ENCODE measurements at places on chromosomes 6 and 20.

GRCh38 chr20:49697071-49697470 lies 16.6 kb downstream of the B4GALT5 start:
- no peak for DNase-seq

DNA sequence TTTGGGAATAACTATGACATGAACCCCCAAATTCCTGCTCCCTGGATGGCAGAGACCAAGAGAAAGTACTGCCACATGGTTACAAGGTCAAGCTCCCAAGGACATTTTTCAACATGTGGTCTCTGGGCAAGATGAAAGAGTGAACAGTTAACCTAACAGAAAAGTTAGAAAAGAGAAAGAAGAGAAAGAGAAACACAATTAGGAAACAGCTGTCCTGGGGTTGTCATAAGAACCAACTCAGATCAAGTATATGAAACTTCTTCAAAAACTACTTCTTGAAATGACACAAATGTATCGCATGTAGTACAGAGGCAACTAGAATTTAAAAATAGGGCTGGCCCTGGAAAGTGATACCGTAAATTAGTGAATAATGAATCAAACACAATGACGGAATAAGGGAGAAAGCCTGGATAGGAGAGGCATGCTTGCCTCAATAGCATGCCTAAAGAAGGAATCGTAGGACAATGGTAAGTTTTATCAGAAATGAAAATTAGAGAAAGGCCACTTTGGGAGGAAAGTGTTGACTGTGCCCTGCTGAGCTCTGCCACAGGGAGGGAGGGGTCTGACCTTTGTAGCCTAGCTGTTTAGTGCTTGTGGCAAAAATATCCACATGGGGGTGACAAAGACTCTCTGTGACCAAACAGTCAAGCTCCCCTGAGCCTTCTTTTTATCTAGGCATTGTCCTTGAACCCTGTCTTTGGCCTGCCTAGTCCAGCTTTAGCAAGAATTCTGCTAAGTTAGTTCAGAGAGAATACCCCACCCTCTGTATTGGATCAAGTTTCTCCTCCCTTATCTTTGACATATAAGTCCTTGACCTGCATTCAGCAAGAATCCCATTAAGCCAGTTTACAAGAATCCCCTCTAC lies 4.3 kb upstream of the DCBLD1 start:
- DNase-seq, result peak; percentile 69

DNA sequence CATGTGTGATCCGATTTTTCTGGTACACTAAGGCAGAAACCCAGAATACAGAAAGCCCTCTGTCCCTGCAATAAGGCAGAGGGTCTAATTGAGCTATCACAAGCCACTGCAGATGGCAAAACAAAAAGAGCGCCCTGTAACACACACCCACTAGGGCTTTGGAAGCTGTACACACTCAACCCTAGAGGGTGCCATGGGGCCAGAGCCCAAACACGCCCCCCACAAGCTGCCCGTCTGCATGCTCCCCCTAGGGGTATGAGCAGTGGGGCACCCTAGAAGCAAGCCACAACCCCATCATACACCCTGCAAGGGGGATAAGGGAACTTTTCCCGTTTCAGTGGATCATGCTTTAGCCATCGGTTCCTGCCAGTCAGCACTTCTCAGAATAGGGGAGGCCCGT lies 62.2 kb upstream of the PDE10A start:
- DNase-seq, result peak; percentile 5

DNA sequence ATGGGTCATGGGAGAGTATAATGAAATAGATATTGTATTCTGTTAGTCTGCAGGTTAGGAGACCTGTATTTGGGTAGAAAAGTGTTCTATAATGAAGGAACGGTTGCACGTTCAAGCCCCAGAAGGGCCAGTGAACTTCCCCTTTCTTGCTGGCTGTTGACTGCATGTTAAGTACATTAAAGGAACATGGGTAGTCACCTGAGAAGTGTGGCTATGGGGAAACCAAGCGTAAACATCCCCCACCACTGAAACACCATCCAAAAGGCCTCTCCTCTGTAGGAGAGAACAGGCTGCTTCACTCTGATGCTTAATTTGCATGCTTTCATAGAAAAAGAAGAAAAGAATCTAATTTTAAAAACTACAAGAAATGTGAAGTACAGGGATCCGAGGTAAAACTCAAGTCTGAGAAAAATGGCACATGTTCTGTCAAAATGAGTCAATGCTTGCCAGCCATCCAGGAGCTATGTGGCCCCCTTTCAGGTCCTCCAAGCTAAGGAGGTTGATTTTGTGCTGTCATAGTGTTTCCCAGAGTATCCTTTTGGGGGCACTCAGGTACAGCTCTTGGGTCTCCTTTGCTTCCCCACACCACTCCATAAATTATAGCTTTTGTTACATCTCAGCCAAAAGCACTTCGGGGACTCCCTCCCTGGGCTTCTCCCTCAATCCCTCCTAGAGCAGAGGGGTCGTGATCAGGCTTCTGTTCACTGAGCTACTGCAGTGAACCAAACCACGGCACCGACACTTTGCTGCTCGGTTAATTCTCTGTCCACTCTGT lies 283.7 kb upstream of the AGPAT4 start:
- no peak for DNase-seq

- no peak for DNase-seq
These were observed 397.8 kb downstream of the LAMA2 start for GRCh38 chr6:129280749-129281148.

- no peak for DNase-seq
These were observed 24.7 kb upstream of the DDO start for GRCh38 chr6:110440026-110440425.

DNA sequence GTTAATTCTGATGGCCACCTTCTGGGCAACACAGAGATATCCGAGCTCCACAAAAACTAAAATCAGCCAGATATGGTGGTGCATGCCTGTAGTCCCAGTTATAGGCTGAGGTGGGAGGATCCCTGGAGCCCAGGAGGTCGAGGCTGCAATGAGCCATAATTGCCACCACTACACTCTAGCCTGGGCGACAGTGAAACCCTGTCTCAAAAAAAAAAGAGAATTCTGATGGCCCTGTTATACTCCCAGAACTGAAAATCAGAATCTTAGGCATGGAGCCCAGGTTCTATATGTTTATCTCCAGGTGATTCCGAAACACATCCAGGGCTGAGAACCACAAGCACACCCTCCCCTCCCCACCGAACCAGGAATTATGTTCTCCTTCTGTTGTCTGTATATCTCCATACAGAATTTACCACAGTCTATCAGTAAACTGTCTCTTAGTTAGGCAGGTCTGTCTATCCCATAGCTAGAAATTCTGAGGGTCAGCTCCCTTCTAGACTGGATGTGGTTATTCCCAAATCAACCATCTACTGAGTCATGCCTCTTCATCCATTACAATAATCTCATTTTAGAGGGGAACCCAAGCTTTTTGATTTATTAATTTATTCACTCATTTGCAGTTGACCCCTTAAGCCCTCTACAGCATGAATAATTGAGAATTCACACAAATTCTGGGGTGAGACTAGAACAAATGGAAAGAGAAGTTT lies 24.8 kb upstream of the CCND3 start:
- DNase-seq, result no peak

GRCh38 chr6:26194816-26195375 lies 107.7 kb downstream of the HFE start:
- DNase-seq, result peak; percentile 43

DNA sequence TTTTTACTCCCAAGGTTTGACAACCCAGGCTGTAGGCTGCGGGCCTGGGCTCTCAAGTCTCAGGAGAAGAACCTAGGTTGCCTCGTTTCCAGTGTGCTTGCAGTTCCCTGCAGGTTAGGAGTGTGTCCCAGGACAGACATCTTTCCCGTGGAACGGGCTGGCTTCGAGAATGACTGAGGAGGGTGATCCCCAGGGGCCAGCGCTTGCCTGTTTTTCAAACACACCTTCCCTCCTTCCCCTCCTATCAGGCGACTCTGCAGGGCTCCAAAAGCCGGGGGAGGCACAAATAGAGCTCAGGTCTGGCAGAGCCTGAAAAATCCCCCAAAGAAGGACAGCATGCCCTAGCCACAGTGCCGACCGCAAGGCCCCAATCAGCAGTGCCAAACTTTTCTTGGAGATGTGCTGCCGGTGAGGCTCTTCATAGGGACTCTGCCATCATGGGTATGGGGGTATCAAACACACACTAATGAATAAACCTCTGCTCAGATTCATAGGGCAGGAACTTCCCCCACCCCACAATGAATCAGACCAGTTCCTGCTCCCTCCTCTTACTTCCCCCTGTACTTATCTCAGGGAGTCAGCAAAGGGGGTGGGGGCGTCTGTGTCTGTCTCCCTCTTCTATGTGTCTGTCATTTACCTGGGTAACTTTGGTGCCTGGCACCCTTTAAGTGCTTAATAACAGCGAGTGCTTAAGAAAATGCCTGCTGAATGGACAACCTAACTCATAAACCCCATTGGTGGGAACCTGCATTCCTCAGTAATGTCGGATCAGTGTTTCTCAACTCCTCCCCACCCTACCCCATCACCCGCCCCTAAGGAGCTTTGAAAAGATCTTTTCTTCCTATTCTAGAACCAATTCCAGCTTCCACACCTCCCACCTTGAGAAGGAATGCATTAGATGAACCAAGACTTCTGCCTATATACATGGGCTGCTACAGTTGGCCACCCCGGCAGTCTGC lies 1.6 kb downstream of the KCNG1 start:
- DNase-seq, result no peak

- DNase-seq, result peak; percentile 47
These were observed 15.9 kb upstream of the KCNK16 start for GRCh38 chr6:39338397-39338796.

- no peak for DNase-seq
These were observed 271.1 kb downstream of the SAMD5 start for GRCh38 chr6:147779624-147780023.

GRCh38 chr6:63487103-63487813 lies 85.0 kb upstream of the LOC128125822 start:
- no peak for DNase-seq

GRCh38 chr6:141110481-141110880 lies 1022.2 kb upstream of the GJE1 start:
- DNase-seq, result no peak

- no peak for DNase-seq
These were observed 16.1 kb upstream of the CDKN1A start for GRCh38 chr6:36662380-36662779.

- no peak for DNase-seq
These were observed 11.2 kb downstream of the SDCBP2 start for GRCh38 chr20:1317545-1318255.

DNA sequence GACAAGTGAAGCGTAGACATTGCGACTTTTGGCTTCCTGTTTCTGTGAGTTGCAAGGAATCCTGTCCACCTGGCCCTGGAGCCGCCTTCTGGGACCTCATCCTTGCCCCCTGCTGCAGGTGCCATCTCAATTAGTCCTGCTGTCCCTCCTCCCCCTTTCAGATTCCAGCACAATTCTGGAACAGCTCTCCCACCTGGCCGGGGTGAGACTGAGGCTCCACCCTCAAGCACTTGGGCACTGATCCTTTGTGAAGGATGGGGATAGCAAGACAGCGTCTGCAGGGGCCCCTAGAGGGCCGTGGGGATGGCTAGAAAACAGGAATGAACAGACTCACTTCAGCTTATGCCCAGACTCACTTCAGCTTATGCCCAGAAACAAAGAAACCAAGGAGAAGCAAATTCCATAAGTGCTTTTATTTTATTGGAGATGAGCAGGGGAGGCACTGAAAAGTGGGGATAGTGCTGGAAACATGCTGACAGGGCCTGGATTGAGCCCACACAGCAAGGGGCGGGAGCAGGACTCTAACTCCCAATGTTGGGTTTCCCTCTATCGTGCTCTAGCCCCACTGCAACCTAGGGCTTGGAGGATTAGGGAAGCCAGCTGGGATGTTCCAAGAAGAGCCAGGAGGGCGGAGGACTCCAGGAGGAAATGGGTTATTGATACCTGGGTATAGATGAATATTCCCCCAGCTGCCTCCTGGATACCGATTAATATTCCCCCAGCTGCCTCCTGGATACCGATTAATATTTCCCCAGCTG lies 1.4 kb downstream of the C6orf15 start:
- DNase-seq, result no peak

GRCh38 chr6:18978337-18979128 lies 591.4 kb downstream of the RNF144B start:
- no peak for DNase-seq

DNA sequence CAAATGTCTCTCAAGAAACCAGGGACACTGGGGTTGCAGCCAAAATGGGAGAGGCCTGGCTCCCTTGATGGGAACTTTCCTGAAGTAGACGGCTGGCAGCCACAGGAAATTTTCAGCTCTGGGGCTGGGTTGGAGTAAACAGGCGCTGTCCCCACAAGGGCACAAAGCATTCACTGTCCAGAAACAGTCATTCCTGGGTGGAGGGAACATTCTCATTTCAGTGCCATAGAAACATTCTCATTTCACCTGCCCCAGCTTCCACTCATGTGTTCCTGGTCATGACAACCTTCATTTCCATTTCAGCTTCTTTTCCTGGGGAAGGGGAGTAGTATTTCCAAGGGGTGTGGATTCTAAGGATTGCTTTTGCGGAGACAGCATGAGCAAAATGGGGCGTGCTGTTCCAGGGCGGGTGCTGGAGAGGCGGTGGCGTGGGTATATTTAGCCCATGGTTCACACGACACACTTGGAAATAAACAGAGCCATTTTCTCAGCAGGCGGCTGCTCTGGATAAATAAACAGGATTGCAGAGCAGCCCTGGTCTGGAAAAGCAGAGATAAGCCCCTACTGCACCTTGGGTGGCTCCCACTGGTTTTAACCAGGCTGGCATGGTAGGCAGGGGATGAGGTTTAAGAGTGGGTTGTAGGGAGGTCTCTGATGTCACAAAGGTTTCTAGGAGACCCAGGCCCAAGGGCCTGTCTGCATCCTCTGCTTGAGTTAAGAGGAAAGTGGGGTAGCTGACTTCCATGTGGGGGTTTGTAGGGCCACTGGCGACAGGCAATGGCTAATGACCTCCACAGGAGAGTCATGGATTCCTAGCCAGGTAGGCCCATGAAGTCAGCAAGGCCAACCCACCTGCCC lies 32.9 kb downstream of the COX4I2 start:
- DNase-seq, result peak; percentile 93

DNA sequence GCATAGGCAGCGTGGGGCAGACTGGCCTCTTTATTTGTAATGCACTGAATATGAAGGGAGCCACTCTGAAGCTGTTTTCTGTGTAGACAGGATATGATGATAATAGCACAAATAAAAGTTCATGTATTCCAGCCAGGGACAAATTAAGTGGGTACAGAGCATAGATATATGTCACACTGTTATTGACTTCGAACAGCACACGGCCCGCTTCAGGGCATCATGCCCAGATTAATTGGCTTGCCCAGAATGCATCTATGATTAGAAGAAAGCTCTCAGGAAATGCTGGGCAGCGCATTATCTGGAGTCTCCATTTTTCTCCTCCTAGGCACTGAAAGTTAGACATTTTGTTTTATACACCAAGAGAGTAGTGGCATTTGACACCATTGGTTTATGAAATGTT lies 26.3 kb upstream of the SASH1 start:
- no peak for DNase-seq

GRCh38 chr6:52416629-52417151 lies 3.5 kb upstream of the EFHC1 start:
- DNase-seq, result peak; percentile 75

DNA sequence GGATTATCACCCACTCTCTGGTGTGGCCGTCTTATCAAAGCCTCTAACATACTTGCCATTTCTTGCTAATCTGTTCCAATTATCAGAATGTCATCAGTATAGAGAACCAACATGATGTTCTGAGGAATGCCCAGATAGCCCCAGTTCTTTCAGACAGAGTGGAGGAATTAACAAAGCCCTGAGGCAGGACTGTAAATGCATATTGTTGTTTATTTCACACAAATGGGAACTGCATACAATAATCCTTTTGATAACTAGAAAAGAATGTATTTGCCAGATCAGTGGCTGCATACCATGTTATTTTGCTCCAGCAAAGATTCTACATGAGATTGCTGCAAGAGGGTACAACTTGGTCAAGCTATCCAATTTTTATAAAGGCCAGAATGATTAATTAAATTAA lies 112.8 kb upstream of the HEY2 start:
- DNase-seq, result no peak

All from hematopoietic multipotent progenitor cell treated with erythropoietin and hydrocortisone succinate and interleukin-3 and kit ligand, for 6 days (in vitro differentiated cells).